HCT116 (cell line): ENCODE measurements at places on chromosomes 2 and 18. TPM values are rescaled to one million over a fixed set of nuclear protein-coding genes. Genes with fewer than 3 reads are reported as not detected.

Gene TDRD15
- not detected for total RNA-seq

DNA sequence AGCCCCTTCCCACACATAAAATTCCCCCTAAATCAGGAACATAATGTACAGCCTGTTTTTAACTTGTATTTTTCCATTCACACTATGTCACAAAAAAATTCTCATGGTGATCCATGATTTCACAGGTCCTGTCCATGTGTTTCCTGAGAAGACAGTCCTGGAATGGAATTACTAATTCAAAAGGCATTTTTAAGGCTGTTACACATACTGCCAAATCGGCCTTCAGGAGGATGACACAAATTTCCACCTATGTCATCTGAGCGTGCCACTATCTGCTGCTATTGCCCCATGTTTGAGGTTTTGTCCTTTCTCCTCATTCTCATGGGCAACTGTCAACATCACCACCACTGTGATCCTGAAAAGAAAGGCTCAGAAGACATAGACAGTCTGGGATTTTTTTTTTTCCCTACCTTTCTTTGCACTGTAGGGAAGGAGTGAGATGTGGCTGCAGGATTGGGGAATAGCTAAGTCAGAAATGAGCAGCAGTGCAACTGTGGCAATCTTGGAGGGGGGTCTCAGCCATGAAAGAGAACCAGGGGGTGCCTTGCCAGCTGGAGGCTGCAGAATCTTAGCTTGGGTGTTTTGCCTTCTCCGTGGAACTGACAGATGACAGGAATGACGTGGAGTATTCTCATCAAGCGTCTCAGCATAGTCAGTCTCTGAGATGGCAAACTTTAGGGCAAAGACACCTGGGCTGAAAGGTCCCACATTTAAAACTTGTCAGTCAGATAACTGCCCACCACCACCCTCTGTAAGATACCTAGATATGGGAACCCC is 73.4 kb downstream of the MARCHF4 start:
- no peak for DNase-seq
- peaks cover 12% of the 10 kb centered on the region; the same call in 1 of the 2 replicates for H3K27me3 ChIP-seq
- no peak overlapping the region for H3K4me3 ChIP-seq
- no peak overlapping the region for H3K27ac ChIP-seq
- H3K36me3 ChIP-seq, result no peaks in the 10 kb centered on the region
- H3K4me1 ChIP-seq, result peaks cover 4% of the 10 kb centered on the region; the same call in 1 of the 2 replicates

GRCh38 chr2:197158591-197159550 is 151.7 kb downstream of the ANKRD44 start:
- peaks cover 14% of the 10 kb centered on the region for H3K4me1 ChIP-seq
- H3K36me3 ChIP-seq, result no peaks in the 10 kb centered on the region

- DNase-seq, result no peak
- H3K27ac ChIP-seq, result no peak overlapping the region
- H3K4me3 ChIP-seq, result no peak overlapping the region
- H3K4me1 ChIP-seq, result peaks cover 19% of the 10 kb centered on the region
- H3K36me3 ChIP-seq, result no peaks in the 10 kb centered on the region
Measured at GRCh38 chr2:173658946-173659371, 304.3 kb downstream of the CDCA7 start.

DNA sequence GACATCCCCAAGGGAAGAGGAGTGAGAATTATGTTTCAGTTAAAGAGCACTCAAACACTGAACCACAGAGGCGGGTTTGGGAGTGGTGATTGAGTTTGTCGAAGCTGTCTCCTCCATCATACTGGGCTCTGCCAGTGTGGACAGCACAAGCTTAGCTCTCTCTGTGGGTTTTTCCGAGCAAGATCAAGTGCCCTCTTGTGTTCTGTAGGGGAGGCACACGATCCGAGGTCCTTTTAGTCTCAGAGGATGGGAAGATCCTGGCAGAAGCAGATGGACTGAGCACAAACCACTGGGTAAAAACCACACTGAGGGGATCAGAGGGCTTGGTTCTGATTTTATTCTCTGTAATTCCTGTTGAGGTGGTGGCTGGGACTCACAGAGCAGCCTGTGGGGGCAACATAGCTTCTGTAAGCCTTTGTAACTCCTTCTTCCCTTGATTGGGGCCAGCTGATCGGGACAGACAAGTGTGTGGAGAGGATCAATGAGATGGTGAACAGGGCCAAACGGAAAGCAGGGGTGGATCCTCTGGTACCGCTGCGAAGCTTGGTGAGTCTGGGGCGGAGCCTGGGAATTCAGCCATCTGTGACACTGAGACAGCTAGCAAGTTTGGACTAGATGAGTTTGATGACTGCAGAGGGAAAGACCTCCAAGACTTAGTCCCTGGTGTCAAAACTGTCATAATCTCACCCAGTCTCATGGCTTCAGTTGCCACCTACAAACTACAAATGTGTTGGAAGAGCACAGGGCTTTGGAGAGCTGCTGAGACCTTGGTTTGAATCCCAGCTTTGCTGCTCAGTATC is 2.0 kb downstream of the NAGK start:
- 0 out of 2 replicates have a peak, but pooled peaks cover 3% of the 10 kb centered on the region for H3K36me3 ChIP-seq
- peaks cover 10% of the 10 kb centered on the region for H3K4me1 ChIP-seq
- H3K27me3 ChIP-seq, result no peaks in the 10 kb centered on the region
- peak; percentile 19 for DNase-seq
- no peak overlapping the region for H3K27ac ChIP-seq

- H3K4me3 ChIP-seq, result no peak overlapping the region
- H3K27me3 ChIP-seq, result 0 out of 2 replicates have a peak, but pooled peaks cover 6% of the 10 kb centered on the region
- no peaks in the 10 kb centered on the region for H3K36me3 ChIP-seq
- no peak overlapping the region for H3K27ac ChIP-seq
- H3K4me1 ChIP-seq, result no peaks in the 10 kb centered on the region
- no peak for DNase-seq
Measured at GRCh38 chr2:65974067-65974723, 460.7 kb upstream of the MEIS1 start.

- DNase-seq, result peak; percentile 40
- H3K4me1 ChIP-seq, result peaks cover 30% of the 10 kb centered on the region
- no peaks in the 10 kb centered on the region for H3K36me3 ChIP-seq
- H3K27ac ChIP-seq, result peak overlapping the region; percentile 15; the same call in 1 of the 2 replicates
Measured at GRCh38 chr2:120783371-120783791, 47.7 kb downstream of the GLI2 start.
